ENCODE measurements at places on chromosomes 6 and 20.

DNA sequence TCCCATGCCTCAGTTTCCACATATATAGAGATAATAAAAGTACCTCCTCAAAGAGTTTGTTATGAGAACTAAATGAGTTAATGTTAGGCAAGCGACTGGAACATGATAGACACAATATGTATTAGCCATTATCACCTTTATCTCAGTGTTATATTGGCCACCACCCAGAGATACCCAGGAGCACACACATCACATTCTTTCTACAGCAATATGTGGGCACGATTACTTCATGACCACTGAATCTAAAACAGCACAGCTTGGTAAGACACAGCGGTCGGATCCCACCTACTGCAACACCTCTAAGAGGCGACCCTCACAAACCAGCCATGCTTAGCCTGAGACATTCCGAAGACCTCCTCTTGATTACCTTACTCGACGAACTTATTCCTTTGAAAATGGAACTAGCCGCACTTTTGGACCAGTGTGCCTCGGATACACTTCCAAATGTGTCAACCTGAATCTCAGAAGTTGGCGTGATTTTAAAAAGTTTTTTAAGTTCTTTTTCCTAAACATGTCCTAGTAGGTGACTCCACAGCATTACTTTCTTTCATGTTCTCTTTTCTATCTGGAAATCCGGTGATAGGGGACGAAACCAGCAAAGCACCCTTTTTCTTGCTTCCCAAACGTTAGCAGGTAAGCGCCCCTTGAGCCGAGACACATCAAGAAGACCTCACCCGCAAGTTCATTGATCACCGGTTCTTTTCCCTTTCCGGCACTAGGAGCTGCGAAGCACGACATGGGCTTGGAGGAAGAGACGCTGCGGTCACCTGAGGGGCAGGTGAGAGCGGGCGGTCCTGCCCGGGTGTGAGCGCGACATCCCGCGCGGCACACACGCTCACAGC lies 923 bp downstream of the GMDS start:
- DNase-seq = no peak

DNA sequence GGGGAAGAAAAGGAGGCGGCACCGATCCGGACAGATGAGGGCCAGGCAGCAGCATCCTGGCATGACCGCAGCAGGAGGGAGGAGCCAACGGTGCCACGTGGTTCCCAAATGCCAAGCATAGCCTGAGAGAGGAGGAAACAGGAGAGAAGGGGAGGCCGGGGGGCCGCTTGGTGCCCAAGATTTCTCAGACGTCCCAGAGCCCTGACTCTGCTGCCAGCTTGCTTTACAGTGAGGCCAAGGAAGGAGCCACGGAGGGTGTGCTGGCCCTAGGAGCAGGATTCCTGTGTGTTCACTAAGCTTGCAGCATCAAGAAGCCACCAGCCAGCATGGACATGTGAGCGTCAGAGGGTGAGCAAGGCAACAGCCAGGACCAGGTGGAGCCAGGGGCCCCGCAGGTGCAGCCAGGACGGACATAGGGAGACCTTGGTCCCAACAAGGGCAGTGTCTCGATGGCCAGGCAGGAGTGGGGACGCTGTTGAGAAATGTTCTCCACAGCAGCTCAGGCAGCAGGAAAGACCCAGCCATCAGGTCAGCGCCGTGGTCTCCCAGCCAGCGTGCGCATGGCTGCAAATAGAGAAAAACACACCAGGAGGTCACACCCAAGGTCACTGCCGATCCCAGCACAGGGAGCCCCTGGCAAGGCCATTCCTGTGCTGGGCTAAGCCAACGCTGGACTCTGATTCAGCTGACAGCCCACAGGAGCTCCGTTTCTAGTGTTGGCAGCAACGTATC lies 143.7 kb downstream of the DLL1 start:
- peak; percentile 24 for DNase-seq

DNA sequence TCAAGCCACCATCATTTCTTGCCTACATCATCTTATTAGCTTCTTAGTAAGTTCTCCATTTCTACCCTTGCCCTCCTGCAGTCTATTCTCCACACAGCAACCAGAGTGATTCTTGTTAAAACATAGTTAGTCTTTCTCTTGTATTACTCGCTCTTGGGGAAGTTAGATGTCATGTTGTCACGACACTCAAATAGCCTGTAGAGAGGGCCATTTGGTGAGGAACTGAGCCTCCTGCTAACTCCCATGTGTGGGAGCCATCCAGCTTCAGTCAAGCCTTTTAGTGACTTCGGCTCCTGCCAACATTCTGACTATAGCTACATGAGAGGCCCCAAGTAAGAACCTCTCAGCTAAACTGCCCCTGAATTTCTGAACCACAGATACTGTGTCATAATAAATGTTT lies 395.4 kb downstream of the CDC5L start:
- DNase-seq = no peak

- DNase-seq = no peak
Measured at GRCh38 chr20:56788041-56788670, 159.1 kb downstream of the TFAP2C start.

DNA sequence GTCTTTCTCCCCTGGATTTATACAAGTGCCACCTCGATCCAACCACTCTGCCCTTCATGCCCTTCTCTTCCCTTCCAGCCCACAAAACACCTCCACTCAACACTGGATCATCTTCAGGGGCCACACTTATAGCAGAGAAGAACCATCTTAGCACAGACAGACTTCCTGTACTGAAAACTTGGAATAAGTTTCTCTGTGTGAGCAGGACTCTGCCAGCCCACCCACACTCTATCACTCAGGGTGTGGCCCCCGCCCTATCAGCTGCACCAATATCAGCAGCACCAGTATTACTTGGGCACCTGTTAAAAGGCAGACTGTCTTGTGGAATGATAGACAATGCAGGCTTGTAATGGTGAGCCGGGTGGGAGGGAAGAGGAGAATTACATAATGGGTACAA lies 86.7 kb downstream of the SCML4 start:
- DNase-seq = no peak

DNA sequence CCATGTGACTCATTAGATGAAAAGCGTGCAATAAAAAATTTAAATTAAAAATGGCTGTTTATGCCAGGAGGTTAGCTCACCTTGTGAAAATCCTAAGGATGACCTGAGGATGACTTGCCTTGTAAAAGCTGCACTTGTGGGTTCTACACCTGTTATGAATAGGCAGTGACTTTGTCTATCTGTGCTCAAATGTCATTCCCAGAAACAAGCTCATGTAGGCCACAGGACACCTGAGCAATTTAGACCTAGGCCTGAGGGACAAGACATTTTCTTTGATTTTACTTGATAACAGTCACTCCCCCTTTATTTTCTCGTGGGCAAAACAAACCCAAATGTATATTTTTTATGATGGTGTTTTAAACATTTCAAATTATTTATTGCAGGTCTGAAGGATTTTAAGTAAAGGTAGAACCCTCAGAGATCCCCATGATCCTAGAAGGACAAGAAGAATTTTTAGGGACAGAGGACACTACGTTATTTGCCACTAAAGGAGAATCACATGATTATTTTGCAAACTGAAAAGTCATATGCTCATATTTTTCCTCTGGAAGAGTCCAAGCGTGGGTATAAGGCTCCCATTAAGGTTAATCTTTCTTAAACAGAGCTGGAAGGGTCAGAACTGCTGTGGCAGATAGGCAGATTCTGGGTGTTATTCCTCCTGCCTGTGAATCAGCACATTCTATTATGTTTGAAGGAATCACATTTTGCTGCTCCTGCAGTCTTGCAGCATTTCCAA lies 277.5 kb upstream of the MAN1A1 start:
- DNase-seq = no peak

- DNase-seq = no peak
Measured at GRCh38 chr6:75282706-75283105, 1.9 kb downstream of the TMEM30A start.

DNA sequence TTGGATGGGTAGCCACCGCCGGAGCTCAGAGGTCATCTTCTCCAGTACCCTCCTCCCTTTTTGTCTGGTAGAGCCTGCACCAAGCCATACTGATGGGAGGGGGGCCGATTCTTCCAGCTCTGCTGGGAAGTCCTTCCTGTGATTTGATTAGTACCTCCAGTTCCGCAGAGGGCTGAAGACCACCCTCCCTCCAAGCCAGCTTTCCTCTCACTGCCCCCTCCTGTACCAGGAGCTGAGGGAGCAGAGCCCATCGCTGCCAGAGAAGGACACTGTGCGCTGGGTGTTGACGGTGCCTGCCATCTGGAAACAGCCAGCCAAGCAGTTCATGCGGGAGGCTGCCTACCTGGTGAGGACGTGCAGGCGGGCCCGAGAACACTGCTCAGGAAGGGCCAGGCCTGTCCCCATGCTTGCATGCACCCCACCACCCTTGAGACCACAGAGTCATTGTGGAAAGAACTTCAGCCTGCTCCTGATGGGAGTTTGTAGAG lies 13.2 kb downstream of the HSPA12B start:
- no peak for DNase-seq

DNA sequence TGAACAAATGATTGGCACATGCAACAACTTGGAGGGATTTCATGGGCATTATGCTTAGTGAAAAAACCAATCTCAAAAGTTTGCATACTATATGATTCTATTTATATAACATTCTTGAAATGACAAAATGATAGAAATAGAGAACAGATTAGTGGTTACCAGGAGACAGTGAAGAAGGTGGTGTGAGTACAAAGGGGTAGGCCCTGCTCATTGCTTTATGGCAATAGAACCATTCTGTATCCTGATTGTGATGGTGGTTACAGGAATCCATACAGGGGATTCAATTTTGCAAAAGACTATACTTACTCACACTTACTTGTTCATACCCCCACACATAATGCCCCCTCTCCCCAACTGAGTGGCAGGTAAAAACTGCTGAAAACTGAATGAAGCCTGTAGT lies 30.2 kb upstream of the LAMA4 start:
- no peak for DNase-seq

GRCh38 chr6:148747145-148747470 lies 278 bp downstream of the UST start:
- no peak for DNase-seq

- no peak for DNase-seq
Measured at GRCh38 chr6:121932076-121932991, 467.1 kb upstream of the HSF2 start.

GRCh38 chr6:14875481-14876063 lies 370.3 kb upstream of the JARID2 start:
- no peak for DNase-seq

GRCh38 chr6:154928325-154928922 lies 66.7 kb upstream of the TIAM2 start:
- peak; percentile 29 for DNase-seq

DNA sequence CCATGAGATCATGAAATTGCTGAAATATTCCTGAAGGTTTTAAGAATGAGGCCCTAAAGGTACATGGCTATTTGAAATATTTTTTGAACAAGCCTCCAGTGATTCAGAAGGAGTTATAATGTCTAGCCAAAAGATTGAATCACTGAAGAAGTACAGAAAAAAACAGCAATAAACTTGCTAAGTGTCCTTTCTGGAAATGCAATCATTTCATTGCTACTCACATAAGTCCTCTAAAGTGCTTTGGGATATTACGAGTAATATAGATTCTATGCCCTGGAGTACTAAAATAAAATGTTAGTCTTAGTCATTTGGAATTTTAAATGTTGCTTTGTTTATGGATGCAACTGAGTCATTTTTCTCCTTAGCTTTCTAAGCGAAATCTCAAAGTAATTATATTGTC lies 32.7 kb downstream of the CENPW start:
- DNase-seq = no peak

- no peak for DNase-seq
Measured at GRCh38 chr20:17963114-17963897, 5.3 kb downstream of the SNX5 start.

DNA sequence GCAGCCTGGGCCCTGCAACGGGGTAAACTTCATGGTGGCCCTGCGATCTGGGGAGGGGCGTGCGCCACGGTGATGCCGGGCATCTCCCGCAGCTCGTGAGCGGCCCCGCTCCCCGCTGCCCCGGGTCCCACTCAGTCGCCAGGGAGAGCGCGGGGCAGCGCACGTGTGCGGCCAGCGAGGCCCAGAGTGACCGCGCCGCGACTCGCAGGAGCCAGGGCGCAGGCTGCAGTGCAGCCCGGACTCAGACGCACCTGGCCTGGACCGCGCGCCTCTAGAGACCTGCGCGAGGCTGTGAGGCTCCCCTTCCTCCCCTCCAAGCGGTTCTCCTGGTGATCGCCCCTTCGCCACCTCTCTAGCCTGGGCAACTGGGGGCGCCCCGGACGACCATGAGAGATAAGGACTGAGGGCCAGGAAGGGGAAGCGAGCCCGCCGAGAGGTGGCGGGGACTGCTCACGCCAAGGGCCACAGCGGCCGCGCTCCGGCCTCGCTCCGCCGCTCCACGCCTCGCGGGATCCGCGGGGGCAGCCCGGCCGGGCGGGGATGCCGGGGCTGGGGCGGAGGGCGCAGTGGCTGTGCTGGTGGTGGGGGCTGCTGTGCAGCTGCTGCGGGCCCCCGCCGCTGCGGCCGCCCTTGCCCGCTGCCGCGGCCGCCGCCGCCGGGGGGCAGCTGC lies 652 bp downstream of the BMP6 start:
- no peak for DNase-seq

Data from activated T-cell treated with anti-CD3 and anti-CD28 coated beads, Interleukin-2, amount 50 U/mL, for 1 hour (primary cell).